ENCODE measurements at places on chromosomes 2 and 18. TPM values are rescaled to one million over a fixed set of nuclear protein-coding genes. Genes with fewer than 3 reads are reported as not detected.

- DNase-seq, result no peak
These were observed 26.6 kb upstream of the PAIP2B start for GRCh38 chr2:71253476-71253875.

- no peak for DNase-seq
These were observed 83.2 kb downstream of the GYPC start for GRCh38 chr2:126739141-126739540.

DNA sequence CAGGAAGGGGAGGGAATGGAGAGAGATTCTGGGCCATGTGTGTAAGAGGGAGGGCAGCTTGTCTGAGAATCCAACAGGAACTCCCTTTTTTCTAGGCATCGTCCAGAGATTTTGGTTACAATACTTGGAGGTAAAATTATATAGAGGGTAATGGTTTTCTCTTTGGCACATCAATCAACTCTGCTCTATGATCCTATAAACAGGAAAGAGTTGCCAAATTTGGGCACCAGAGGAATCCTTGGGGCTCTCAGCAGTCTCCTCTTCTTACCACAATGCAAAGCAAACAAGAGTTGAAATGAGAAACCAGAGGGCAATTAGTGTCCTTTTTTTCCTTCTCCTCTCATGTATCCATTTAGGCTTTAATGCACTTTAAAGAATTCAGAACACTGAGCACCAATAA, 243.4 kb downstream of the SLC8A1 start:
- DNase-seq, result no peak

- no peak for DNase-seq
These were observed 86.8 kb downstream of the SPRED2 start for GRCh38 chr2:65345631-65346030.

DNA sequence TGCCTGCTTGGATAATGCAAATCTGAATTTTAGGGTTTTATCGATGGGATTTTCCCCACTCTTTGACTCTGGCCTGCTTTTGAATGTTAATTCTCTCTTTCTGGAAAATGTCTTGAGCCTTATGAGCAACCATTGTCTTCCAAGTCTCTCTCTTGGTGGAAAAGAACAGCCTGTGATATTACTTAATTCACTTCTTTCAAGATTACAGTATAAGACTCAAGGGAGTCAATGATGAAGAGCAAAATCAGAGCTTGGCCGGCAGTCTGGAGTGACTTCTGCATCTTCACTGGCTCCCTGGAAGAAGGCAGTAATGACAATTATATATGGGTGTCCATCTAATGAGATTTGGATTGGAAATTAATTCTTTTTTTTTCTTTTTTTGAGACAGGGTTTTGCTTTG, 122.9 kb upstream of the ZEB2 start:
- no peak for DNase-seq

GRCh38 chr2:115294999-115295398, 852.6 kb downstream of the DPP10 start:
- no peak for DNase-seq

TMEM150A gene
- total RNA-seq, result 11.4 TPM

GRCh38 chr2:121647396-121647795, 1.9 kb downstream of the CLASP1 start:
- DNase-seq, result no peak

DNA sequence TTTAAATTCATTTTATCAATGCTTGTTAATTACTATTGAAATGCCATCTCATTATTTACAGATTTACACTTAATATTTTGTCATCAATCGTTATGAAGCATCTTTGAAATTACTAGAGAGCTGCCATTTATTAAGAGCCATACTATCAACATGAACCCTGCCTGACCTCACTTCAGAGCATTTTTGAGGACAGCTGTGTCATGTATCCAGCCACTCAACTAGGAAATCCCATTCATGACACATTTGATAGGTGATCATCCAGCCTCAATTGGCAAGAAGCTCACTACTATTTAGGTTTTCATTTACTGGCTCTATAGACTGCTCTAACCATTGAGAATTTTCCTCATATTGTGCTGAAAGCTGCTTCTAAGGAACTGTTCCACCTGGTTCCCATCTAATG, 40.6 kb upstream of the TLK1 start:
- no peak for DNase-seq

ACMSD gene
- total RNA-seq, result not detected

ESPNL gene
- total RNA-seq, result 0.08 TPM

LYPD6 gene
- 0.16 TPM for total RNA-seq

SCG2 gene
- 0.97 TPM for total RNA-seq

TSPYL6 gene
- 0.11 TPM for total RNA-seq

DNA sequence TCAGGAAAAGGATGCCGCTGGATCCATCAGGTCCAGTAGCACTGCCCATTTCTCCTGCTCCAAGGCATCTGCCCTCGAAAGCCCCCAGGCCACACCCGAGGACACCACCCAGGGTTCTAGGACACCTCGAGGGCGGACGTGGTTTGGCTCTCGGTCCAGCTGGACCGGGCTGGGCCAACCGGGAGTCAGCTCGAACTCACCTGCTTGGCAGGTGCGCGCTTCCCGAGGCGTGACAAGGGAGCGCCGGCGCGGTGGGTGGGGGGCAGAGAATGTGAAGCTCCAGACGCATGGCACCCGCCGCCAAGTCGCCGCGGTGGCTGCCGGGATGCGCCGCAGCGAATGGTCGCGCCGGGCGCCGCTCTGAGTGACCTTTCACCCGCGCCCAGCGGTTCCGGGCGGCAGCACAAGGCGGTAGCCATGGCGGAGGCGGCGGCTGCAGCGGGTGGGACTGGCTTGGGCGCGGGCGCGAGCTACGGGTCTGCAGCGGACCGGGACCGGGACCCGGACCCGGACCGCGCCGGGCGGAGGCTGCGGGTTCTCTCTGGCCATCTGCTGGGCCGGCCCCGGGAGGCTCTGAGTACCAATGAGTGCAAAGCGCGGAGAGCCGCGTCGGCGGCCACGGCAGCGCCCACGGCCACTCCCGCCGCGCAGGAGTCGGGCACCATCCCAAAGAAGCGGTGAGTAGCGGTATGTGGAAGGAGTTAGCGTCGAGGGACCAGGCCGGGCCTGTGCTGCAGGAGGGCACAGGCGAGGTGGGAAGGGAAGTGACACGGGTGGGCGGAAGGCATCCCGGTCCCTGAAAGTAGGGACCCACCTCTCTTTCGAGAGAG, at the start of gene AGPS:
TSS of gene AGPS (plus strand) at position 401 of the 830 bp plus-strand sequence. CDS start at position 418, 17 bp downstream.
- DNase-seq, result peak; percentile 93

DNA sequence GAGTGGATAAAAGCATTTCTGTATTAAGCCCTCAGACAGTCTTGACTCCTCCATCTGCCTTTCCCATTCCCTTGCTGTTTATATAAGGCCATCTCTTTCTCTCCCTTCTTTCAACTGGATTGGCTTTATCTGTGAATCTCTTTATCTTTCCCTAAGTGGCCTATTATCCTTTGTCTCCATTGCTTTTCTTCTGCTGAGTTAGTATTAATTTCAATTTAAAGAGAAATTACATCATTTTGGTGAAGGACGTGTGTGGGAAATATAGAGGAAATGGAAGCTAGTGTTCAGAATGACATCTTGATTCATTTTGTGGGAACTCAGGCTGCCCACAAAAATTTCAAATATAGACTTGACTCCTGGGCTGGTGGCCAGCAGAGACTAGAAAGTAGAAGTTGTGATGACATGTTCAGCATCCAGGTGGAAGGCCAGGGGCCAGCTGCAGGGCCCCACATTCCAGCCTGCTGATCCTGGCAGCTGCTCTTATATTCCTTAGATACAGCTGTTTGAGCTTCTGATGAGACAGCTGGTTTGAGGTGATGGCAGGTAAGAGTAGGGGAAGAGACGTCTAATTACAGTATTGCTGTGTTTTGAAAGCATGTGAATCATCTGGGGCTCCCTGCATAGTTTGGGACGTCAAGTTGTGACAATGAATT, 52.3 kb downstream of the DIS3L2 start:
- no peak for DNase-seq

GRCh38 chr2:234843411-234843810, 108.4 kb upstream of the SH3BP4 start:
- DNase-seq, result no peak

- no peak for DNase-seq
These were observed 25.3 kb upstream of the ANXA4 start for GRCh38 chr2:69716555-69717120.

COLEC12 gene
- 5.5 TPM for total RNA-seq

SH3BP4 gene
- 9.1 TPM for total RNA-seq

DNA sequence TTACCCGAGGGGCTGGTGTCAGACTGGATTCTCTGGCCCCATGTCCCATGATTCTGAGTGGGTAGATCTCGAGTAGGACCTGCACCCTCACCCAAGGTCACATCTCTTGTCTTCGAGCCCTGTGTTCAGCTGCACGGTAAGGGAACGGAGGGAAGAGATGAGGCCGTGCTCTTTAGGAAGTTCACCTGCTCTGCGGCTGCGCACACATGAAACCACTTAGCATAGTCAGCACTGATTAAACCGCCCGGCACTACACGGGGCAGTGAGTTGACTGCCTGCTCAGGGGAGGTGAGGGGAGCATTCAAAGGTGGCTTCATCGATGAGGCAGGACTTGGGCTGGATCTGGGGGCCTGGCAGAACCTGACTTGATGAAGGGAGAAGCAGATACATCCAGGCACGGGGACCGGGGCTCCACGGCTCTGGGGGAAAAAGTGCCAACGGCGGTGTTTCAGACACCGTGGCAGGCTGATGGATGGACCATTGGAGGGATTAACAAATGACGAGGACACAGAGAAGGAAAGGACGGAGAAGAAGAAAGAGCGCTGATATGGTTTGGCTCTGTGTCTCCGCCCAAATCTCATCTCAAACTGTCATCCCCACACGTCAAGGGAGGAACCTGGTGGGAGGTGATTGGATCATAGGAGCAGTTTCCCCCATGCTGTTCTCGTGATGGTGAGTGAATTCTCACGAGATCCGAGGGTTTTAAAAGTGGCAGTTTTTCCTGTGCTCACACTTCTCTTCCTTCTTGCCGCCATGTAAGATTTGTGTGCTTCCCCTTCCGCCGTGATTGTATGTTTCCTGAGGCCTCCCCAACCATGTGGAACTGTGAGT, 248.6 kb downstream of the CYP26B1 start:
- no peak for DNase-seq

COL6A3 gene
- total RNA-seq, result 89.5 TPM

CMPK2 gene
- total RNA-seq, result 5.5 TPM

DNA sequence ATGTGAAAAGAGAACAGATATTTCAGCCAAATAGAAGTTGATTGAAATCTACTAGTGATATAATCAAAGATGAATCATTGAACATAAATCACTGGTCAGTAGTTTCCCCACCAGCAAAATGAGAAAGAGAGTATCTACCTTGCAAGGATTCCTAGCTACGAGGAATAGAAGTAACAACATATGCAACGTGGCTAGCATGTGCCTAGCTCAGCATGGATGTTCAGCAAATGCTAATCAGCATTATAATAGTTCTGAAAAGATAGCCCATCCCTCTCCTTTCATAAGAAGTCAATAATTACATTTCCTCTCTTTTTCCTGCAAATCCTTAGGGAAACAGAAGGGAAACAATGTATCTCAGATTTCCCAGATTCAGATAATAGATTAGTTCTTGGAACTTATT, 417.2 kb downstream of the SATB2 start:
- no peak for DNase-seq

DNA sequence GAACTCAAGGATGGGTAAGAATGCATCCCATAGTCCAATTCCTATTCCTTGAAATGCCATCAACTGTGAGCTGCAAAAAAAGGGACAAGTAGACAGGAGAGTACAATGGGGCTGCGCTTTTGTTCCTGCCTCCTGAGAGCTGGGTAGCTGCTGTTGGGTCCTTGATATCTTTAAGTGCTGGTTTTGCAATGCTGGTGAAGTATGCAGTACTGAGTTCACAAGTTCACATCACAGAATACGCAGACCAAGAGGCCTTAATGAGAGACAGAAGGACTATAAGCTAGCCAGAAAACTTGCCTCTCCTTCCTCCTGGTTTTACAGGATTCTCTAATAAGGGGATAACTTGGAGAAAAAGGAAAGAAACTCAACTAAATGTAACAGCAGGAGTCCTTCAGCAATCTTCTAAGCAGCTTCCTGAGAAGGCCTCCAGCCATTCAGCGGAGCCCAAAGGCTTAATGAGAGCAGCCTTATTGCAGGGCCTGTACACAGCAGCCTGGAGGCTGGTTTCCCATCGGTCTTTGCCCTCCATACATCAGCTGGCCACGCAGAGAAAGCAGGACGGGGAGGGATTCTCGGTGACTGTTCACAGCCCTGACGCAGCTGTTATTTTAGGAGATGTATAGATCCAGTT, 293.1 kb downstream of the CDCA7 start:
- DNase-seq, result no peak

DNA sequence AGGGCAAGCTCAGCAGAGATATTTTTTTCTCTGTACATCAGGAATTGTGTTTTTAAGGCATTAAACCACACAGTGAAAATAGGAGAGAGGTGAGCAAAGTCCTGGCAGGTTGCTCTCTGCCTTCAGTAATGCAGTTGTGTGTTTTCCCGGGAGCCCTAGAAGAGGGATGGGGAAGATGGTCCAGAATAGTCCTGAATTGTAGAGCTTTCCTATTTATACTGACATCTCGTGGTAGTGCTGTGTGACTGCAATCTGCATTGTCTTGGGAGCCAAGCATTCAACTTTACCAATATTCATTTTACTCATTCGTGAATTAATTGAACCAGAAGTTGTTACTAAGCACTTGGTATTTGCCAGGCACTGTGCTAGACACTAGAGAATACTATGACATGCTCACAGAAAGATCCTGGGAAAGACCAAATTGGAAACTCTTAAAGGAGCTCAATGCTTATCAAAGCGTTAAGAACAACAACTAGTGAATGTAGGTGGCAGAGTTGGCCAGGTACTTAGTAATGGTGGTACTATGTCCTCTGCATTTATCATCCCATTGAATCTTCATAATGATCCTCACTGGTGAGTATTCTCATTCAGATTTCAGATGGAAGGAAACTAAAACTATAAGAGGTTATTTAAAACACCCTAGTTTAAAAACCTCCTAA, 214.6 kb downstream of the TRIB2 start:
- no peak for DNase-seq

- no peak for DNase-seq
These were observed 39.1 kb upstream of the ALPP start for GRCh38 chr2:232339121-232340081.

SMAD4 gene
- 88.7 TPM for total RNA-seq

DNA sequence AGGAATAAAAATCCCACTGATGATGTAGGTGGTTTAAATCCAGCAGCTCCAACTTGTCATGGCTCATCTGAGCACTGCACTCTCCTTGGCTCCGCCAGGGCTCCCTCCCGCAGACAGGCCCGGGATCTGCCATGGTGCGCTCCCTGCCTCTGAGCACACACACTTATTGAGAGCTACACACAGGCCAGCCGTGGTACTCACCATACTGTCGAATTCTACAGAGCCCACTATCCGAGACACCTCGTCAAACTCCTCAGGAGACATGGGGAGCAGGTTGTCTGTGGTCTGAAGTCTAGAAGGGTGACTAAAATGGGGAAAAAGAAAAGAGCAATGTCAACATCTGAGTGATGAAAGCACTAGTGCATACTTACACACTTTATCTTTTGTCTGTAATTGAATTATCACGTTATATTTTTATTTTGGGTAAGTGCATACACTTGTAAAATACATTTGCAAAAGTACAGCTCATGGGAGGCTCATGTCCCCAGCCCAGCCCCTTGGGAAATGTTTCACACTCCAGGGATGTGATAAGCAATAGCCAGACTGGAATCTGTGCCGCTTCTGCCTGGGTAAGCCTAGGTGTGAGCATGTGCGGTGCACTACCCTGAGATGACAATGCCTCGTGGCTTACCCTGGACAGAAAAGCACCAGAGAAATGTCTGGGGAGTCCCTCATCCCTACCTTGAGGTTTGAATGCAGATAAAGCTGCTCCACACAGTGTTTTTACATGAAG, 39.2 kb downstream of the STAT1 start:
- DNase-seq, result no peak

SCN9A gene
- total RNA-seq, result 0.75 TPM

PLB1 gene
- total RNA-seq, result 2.0 TPM

- DNase-seq, result no peak
These were observed 20.6 kb upstream of the RESP18 start for GRCh38 chr2:219353129-219353528.

PKDCC gene
- total RNA-seq, result 74.7 TPM

CHST10 gene
- total RNA-seq, result 7.8 TPM

MFSD2B gene
- total RNA-seq, result not detected
